ENCODE measurements at places on chromosomes 2 and 18. TPM values are rescaled to one million over a fixed set of nuclear protein-coding genes. Genes with fewer than 3 reads are reported as not detected.

The YES1 gene
- polyA plus RNA-seq, result 27.8 TPM

The TCF23 gene
- not detected for polyA plus RNA-seq

The RAB6C gene
- not detected for polyA plus RNA-seq

DNA sequence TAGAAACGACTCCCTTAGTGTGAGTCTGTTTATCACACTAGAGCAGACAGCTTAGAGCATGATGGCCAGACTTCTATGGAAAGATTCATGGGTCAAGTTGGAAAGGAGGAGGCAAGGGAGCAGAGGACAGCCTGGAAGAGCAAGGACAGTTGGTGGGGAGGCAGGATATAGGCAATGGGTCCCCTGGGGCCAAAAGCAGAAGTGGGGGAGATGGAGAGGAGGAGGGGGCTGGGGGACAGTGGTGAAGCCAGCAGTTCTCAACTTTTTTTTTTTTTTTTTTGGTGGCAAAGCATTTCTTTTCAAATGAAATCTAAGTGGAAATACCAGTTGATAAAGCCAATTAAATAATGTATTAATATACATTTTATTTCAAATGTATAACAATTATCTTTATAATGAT, 197.9 kb downstream of the HRH4 start:
- no peak overlapping the region for H3K4me3 ChIP-seq
- no peak overlapping the region for H3K27ac ChIP-seq
- no peak for DNase-seq
- peaks cover 4% of the 10 kb centered on the region for H3K27me3 ChIP-seq

The DNMT3A gene
- 1.5 TPM for polyA plus RNA-seq

The TWIST2 gene
- polyA plus RNA-seq, result 6.0 TPM

The DSG4 gene
- 0.50 TPM for polyA plus RNA-seq

The MTERF4 gene
- 28.5 TPM for polyA plus RNA-seq

DNA sequence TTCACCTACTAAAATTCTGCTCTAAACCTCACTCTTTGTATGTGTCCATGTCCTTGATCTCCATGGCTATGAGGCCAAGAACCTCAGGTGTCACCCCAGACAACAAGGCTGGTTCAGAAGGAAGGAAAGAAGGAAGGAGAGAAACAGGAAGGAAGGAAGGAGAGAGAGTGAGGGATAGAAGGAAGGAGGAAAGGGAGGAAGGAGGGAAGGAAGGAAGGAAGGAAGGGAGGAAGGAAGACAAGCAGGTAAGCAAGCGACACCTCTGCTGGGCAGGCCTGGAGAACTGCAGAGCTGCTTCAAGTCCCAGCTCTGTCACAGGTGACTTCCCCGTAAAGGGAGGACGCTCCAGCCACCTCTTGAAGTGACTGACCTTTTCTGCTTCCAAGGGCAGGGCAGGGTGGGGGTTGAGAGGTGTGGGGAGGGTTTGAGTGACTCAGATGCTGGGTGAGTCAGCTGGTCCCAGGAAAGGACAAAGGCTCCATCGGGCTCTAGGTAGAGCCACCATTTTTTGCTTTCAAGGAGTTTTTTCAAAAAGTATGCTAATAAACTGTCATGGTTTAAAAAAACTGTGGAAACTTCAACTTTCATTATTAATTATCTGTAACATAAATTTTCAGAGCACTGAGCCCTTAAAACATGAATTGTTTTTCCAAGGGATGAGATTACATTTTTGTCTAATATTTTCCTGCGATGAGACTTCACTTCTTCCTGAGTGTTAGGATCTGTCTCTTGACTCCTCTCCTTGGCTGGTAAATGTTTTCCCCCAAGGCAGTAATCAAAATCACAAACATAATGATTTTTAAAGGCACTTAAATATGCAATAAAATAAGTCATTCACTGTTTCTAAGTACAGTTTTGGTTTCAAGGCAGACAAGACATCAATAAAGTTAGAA, 90.1 kb upstream of the L3MBTL4 start:
- no peak overlapping the region for H3K27ac ChIP-seq
- no peaks in the 10 kb centered on the region for H3K36me3 ChIP-seq
- H3K4me3 ChIP-seq, result no peak overlapping the region
- H3K4me1 ChIP-seq, result no peaks in the 10 kb centered on the region
- DNase-seq, result no peak

The HOXD13 gene
- not detected for polyA plus RNA-seq

- no peaks in the 10 kb centered on the region for H3K36me3 ChIP-seq
- H3K27me3 ChIP-seq, result no peaks in the 10 kb centered on the region
- H3K27ac ChIP-seq, result no peak overlapping the region
These were observed 2.7 kb upstream of the WIPF1 start for GRCh38 chr2:174600349-174600748.

DNA sequence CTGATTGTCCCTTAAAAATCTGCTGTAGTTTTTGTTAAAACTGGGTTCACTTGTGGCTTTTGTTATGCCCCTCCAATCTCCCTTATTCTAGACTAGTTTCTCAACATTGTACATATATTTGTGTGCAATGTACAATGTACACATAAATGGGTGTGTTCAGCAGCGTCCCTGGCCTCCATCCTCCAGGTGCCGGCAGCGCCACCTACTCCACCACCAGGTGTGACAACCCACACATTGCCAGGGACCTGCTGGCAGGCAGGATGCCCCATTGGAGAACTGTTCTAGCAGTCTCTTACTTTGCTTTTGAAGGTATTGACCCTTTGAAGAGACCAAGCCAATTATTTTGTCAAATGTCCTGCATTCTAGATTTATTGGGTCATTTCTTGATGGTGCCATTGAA, 75.4 kb downstream of the SH3RF3 start:
- no peak for DNase-seq
- H3K27ac ChIP-seq, result no peak overlapping the region
- H3K4me1 ChIP-seq, result peaks cover 5% of the 10 kb centered on the region
- H3K27me3 ChIP-seq, result peaks cover 38% of the 10 kb centered on the region
- no peaks in the 10 kb centered on the region for H3K36me3 ChIP-seq

GRCh38 chr18:32308493-32309120, 118.8 kb downstream of the MEP1B start:
- no peak overlapping the region for H3K4me3 ChIP-seq
- no peaks in the 10 kb centered on the region for H3K27me3 ChIP-seq
- peaks cover 7% of the 10 kb centered on the region for H3K4me1 ChIP-seq

- no peaks in the 10 kb centered on the region for H3K27me3 ChIP-seq
- H3K27ac ChIP-seq, result no peak overlapping the region
- no peaks in the 10 kb centered on the region for H3K4me1 ChIP-seq
- H3K36me3 ChIP-seq, result no peaks in the 10 kb centered on the region
- no peak for DNase-seq
These were observed 59.4 kb downstream of the ADAM23 start for GRCh38 chr2:206502729-206503128.

The DPY30 gene
- polyA plus RNA-seq, result 96.1 TPM

- no peaks in the 10 kb centered on the region for H3K36me3 ChIP-seq
- H3K27me3 ChIP-seq, result no peaks in the 10 kb centered on the region
These were observed 93.6 kb downstream of the SCN9A start for GRCh38 chr2:166282154-166282553.

GRCh38 chr2:100013892-100014677, 128.3 kb downstream of the AFF3 start:
- no peaks in the 10 kb centered on the region for H3K27me3 ChIP-seq
- H3K4me3 ChIP-seq, result no peak overlapping the region
- no peak overlapping the region for H3K27ac ChIP-seq
- no peaks in the 10 kb centered on the region for H3K4me1 ChIP-seq
- H3K36me3 ChIP-seq, result no peaks in the 10 kb centered on the region

The PLEKHH2 gene
- 1.3 TPM for polyA plus RNA-seq

The MC5R gene
- not detected for polyA plus RNA-seq

DNA sequence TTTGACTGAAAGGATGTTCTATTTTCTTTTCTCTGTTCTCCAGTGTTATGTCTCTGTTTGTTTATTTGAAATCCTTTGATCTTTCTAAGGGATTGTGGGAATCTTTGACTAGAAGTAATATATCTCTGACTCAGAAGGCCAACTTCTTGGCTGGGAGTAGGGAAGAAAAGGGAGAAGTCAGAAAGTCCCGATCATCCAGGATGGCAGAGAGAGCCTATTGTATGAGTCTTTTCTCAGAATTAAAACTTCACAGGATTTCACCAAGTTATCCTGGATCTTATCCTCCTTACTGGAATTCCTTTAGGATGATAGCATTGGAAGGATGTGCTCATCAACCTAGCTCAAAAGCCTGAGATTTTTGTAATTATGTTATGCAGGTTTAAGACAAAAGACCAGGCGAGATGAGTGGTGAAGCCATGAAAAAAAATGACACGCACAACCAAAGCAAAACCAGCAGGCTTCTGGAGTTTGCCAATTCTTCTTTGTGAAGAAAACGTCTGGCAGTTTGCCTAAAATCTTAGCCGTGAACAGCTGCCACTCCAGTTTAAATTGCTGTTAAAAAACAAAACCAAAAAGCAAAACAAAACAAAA, 383.6 kb upstream of the SMIM21 start:
- H3K4me1 ChIP-seq, result no peaks in the 10 kb centered on the region
- H3K36me3 ChIP-seq, result no peaks in the 10 kb centered on the region
- DNase-seq, result no peak
- H3K4me3 ChIP-seq, result no peak overlapping the region

- H3K27me3 ChIP-seq, result no peaks in the 10 kb centered on the region
- no peaks in the 10 kb centered on the region for H3K4me1 ChIP-seq
- no peak overlapping the region for H3K4me3 ChIP-seq
- H3K27ac ChIP-seq, result no peak overlapping the region
- no peaks in the 10 kb centered on the region for H3K36me3 ChIP-seq
- no peak for DNase-seq
These were observed 245.5 kb upstream of the KCNJ3 start for GRCh38 chr2:154452906-154453493.

The ACADL gene
- 0.03 TPM for polyA plus RNA-seq

DNA sequence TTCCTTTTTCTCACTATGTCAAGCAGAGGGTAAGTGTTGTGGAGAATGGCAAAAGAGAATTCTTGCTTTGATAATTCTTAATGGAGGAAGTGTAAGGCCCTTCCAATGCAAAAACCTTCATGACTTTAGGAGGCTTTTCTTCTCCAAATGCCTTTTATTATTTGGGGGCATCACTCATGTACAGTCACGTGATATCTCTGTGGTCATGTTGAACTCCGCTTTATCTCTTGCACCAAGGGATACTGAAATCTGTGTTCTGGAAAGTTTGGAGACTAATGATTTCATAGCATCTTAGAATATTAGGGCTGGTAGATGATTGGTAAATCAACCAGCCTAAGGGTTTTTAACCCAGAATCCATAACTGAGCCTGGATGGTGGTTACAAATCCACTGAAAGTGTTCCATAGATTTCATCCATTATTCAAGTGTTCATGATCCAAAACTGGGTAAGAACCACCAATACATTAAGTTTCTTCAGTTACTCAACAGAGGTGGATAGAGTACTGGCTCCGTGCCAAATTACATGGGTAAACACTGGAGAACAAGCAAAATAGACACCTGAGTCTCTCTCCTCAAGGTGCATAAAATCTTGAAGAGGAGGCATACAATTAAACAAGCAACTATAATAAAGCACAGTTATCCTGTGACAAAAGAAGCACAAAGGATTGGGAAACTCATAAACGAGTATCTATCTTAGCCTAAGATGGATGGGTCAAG, 169.6 kb upstream of the EPHA4 start:
- no peak overlapping the region for H3K4me3 ChIP-seq
- no peaks in the 10 kb centered on the region for H3K27me3 ChIP-seq
- no peak overlapping the region for H3K27ac ChIP-seq
- H3K4me1 ChIP-seq, result no peaks in the 10 kb centered on the region
- DNase-seq, result no peak
- H3K36me3 ChIP-seq, result no peaks in the 10 kb centered on the region

GRCh38 chr2:160052531-160052930, 9.9 kb downstream of the PLA2R1 start:
- no peaks in the 10 kb centered on the region for H3K36me3 ChIP-seq
- no peak overlapping the region for H3K27ac ChIP-seq
- H3K4me1 ChIP-seq, result peaks cover 15% of the 10 kb centered on the region

The TEX44 gene
- not detected for polyA plus RNA-seq

The LYPD1 gene
- 0.02 TPM for polyA plus RNA-seq

DNA sequence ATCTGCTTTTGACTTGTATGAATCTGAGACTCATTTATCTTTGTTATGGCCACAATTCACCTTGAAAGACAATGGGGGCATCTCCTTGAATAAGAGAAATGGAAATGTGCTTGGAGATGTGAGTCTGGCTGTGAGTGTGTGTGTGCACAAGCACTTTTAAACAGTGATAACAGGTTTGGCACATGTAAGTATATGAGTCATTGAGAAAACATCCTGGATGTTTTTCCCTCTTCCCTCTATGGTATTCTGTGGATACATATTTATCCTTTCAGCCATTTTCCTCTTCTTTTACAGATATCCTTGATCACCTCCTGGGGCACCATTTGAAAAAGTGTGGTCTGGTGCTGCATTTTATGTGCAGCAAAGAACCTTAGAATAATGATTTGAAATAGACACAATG, 317.3 kb upstream of the THUMPD2 start:
- H3K4me3 ChIP-seq, result no peak overlapping the region
- no peaks in the 10 kb centered on the region for H3K36me3 ChIP-seq
- no peaks in the 10 kb centered on the region for H3K27me3 ChIP-seq
- DNase-seq, result no peak

The CSRNP3 gene
- polyA plus RNA-seq, result 0.61 TPM

DNA sequence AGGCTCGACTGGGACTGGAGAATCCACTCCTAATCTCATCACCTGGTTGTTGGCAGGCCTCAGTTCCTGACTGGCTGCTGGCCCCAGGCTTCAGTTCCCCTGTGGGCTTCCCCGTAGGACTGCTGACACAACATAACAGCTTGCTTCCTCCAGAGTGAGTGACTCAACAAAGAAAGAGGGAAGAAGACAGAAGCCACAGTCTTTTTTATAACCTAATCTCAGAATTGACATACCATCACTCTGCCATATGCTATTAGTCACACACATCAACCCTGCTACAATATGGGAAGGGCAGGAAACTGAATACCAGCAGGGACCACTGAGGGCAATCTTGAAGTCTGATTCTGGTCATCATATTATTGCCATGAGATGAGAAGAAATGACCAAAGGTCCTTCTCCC, 76.8 kb upstream of the SLC14A2 start:
- no peak overlapping the region for H3K27ac ChIP-seq
- no peak for DNase-seq
- H3K27me3 ChIP-seq, result no peaks in the 10 kb centered on the region
- no peaks in the 10 kb centered on the region for H3K36me3 ChIP-seq
- H3K4me1 ChIP-seq, result no peaks in the 10 kb centered on the region

The ALPG gene
- not detected for polyA plus RNA-seq

GRCh38 chr2:3233877-3234276, 143.7 kb downstream of the EIPR1 start:
- H3K27me3 ChIP-seq, result no peaks in the 10 kb centered on the region
- no peaks in the 10 kb centered on the region for H3K4me1 ChIP-seq
- DNase-seq, result no peak
- no peak overlapping the region for H3K4me3 ChIP-seq
- H3K36me3 ChIP-seq, result no peaks in the 10 kb centered on the region
- H3K27ac ChIP-seq, result no peak overlapping the region

The MGAT4A gene
- 0.17 TPM for polyA plus RNA-seq

Data from keratinocyte (primary cell).